T-helper 2 cell (primary cell): ENCODE measurements at places on chromosomes 3 and 15.

DNA sequence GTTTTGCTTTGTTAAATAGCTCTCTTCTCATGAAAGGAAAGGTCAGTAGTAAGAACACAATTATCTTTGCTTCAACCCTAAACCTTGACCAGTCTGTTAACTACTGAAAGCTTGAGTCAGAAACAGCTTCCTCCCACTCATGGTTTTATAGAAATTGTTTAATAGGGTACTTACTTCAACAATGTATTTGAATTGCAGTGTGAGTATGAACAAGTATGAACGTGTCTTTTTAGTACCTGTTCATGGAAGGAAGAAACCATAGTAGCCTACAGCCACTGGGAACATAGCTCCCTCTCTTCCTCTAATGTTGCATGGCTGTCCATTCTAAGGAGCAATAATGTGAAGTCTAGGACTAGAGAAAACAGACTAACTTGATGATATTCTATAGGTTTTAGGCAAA lies 311.0 kb downstream of the MCTP2 start:
- no peak for DNase-seq

GRCh38 chr3:162487138-162487537 lies 990.5 kb downstream of the OTOL1 start:
- DNase-seq: no peak

DNA sequence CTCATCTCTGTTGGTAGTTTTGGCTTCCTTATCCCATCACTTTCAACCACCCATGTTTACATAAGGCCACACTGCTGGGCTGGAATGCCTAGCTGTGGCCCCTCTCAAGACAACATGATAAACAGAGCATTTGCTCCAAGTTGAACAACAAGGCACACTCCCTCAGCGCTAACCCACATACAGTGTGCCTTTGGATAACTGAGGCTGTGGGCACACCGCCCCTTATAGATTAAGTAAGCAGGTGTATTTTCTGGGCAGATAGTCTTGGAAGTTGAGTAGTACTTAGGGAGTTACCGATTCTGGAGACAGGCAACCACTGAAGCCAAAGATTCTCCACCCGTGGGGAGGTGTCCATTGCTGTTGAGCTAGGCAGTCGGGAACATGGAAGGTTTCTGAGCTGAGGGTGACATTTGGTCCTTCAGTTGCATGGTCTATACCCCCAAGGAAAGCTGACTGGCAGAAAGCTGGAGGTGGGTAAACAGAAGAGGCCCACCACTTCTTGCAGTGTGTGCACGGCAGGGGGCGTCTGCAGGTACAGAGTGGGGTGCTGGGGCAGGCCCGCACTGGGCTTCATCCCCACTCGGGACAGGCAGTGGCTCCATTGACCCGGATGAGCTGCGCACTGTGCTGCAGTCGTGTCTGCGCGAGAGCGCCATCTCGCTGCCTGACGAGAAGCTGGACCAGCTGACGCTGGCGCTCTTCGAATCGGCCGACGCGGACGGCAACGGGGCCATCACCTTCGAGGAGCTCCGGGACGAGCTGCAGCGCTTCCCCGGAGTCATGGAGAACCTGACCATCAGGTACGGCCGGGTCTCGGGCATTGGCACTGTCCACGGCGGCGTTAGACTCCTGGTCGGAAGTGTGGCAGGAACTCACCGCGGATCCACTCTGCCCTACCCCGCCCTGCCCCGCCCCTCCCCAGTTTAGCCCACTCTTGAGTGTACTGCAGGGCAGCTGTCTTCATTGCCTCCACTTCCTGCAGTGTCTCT lies 16.8 kb downstream of the NOX5 start:
- DNase-seq: no peak

DNA sequence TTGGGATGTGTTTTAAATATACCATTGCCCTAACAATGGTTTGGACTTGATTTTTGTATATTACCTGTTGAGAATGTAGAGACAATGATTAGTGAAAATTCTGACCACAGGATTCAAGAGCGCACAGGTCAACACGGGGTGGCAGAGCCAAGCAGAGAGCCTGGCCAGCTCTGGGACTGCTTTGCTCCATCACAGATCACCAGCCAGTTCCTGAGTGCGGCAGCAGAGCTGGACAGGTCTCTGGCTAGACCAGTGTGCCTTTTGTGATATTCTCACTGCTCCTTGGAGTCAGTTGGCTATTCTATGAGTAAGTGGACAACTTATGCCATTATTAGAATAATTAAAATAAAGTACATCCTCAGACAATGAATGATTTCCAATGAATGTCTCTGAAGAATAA lies 351.2 kb upstream of the ATP10A start:
- DNase-seq: no peak

- no peak for DNase-seq
Observed at GRCh38 chr15:32659340-32660155, 18.0 kb downstream of the SCG5 start.

GRCh38 chr15:52734329-52734728 lies 55.1 kb upstream of the ATOSA start:
- no peak for DNase-seq

DNA sequence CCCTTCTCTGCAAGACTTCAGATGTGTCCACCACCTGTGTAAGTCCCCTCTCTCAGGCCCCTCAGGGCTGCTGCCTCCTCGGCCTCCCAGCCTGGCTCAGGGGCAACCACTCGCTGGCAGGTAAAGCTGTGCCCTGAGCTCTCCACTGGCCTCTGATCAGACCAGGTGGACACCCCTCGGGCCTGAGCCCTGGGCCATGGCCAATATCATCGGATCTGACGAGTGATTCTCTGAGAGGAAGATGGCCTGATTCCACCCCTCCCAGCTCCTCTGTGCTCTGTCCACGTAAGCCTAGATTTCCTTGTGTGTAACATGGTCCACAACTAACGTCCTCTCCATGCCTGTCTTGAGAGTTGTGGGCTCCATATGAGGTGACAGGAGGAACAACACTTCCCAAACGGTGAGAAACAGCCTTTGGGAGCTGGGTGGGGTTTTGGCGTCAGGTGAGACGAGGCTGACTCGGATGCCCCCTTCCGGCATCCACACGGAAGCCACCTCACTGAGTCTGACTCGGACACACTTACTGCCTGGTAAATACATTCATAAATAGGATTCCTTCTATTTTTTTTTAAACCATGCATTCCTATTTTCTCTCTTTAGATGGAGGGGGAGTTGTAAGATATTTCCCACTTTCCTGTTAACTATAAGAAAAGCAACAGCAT lies 86.8 kb downstream of the NUP210 start:
- no peak for DNase-seq

DNA sequence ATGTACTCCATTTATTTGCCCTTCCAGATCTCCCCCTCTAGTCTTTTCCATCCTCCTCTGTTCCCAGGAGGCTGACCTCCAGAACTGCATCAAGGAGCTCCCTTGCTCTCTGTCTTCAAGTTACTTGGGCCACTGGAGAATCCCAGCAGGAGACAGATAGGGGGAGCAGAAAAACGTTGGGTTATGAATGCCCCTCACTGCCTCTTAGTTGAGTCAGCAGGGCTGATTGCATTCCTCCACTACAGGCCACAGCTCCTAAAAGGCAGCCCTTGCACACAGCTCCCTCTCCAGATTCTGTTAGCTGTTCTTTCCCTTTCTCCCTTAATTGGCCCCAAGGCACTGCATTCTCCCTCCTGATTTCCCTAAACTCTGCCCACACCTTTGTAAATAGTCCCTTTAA lies 12.4 kb upstream of the CEP152 start:
- no peak for DNase-seq

GRCh38 chr3:13433912-13434311 lies 13.8 kb upstream of the NUP210 start:
- DNase-seq: no peak

GRCh38 chr3:61401359-61401758 lies 150.1 kb upstream of the FHIT start:
- no peak for DNase-seq

- DNase-seq: no peak
Observed at GRCh38 chr15:58525991-58526421, 94.2 kb downstream of the LIPC start.

GRCh38 chr3:11514191-11514821 lies 129.4 kb downstream of the VGLL4 start:
- DNase-seq: no peak
